ENCODE measurements at places on chromosomes 5 and 9.

GRCh38 chr5:81786991-81787390, 36.1 kb upstream of the SSBP2 start:
- DNase-seq = no peak

GRCh38 chr9:11559001-11559776, 946.4 kb upstream of the PTPRD start:
- no peak for DNase-seq

DNA sequence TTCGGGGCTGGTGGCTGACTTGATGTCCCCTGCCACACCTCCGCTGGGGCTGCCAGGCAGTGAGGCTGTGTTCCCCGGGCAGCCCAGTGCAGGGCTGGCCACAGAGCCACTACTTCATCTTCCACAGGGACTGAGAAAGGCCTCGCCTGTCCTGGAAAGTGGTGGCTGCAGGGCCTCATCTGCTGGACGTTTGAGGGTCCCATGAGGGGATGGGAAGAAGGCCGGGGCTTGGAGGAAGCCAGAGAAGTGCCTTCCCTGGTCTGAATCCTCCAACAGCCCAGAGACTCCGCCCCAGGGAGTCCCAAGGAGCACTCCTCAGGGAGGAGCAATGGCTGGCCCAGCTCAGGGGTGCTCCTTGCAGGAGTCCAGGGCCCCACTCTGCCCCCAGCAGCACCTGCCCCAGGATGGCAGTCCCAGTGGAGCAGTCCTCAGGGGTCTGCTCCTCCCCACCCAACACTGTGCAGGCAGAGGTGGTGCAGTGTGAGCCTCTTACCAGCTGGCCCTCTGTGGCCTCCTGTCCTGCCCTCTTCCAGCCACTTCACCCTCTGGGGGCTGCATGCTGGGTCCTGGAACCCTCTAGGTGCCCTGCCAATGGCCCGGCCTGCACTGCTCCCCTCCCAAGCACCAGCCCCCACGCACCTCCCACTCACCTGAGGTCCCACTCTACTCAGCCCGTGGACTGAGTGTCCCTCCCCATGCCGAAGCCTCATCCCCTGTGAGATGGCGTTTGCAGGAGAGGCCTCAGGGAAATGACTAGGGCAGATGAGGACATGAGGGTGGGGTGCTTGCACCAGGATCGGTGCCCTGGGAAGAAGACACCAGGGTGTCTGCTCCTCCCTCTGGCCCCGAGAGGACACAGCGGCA, 47.3 kb upstream of the COL5A1 start:
- no peak for DNase-seq

DNA sequence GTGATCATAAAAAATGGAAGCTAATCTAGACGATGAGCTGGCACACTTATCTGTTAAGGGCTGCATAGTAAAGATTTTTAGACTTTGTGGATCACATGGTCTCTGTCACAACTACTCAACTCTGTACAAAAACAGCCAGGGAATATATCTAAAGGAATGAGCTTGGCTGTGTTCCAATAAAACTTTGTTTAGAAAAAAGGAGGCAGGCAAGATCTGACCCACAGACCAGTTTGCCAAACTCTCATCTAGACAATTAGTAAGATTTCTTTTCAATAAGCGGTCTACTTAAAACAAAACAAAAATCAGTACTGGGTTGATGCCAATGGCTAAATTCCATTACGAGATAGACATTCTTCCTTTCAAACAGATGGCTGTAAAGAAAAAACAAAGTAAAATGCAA, 53.0 kb upstream of the RETREG1 start:
- DNase-seq = no peak

DNA sequence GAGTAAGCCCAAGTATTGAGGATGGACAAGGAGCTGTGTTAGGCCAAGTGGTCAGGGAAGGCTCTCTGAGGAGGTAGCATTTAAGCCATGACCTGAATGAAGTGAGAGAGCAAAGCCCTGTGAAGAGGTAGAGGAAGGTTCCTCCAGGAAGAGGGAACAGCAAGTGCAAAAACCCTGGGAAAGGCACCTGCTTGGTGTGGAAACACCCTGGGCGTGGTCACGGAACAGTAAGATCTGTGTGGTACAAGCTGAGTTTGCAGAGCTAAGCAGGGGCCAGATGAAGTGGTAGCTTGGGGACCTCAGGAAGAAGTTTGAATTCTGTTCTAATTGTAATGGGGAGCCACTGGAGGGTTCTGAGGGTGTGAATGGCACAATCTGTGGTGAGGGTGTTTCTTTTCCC, 310.2 kb downstream of the ARHGAP26 start:
- DNase-seq = no peak

DNA sequence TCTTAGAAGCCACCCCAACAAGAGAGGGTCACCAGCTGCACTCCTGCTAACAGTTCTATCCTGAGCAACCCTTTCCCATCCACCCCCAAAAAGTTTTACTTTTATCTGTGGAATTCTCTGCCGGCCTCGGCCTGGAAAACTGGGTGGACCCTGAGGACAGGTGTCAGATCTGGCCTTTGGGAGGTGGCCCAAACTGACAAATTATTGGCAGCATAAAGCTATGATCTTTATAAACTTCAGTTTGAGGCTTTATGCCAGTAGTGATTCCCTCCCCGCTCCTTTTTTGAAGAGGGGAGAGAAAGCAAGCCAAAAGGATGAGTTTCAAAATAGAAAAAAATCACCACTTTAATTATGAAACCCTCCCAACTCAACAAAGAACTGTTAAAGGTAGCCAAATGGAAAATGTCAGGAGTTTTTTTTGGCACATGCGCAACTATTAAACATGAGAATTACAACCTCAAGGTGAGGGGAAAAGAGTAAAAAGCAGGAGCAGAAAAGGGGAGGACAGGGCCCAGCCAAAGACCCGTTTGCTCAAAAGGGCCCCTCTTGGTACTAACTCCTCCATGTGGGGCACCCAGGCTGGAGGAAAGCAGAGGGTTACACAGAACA, 49.4 kb downstream of the FBXW11 start:
- no peak for DNase-seq

DNA sequence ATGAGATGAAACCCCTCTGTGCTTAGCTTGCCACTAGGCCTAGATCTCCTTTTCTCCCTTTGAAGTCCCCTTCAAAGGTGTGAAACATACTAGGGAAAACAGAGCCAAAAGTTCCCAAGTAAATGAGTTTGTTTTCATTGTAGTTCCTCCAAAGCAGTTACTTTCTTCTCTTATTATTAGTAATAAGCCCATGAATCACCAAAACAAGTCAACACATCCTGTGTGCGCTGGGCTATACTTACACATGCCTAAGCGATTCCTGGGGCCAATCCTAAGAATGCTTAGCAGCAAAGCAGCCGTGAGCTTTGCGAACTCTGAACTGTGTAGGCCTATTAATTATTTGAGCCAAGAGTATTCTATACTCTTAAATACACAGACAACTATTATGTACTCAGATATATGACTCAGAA, 7.6 kb downstream of the ENC1 start:
- no peak for DNase-seq

DNA sequence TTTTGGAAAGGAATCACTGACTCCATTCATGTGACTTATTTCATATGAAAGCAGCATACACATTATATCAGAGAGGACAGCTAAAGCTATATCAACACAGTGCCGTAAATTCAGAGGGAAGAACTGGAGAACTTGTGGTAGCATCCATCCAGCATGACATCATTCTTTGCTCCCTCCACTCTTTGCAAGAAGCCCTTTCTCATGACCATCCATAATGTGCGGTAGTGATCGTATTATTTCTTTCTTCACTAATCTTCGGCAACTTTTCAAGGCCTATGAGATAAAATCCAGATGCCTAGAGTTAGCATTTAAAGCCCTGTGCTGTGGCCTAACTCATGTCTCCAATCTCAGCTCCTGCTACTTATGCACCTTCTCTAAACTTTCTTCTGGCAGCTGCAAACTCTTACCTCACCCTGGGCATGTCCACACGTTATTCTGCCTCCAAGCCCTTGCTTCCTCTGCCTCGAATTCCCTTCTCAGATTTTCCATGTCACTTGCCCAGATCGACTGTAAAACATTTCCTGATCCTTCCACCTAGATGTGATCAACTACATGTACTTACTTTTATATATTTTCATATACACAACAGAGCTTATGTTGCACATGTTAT, 307.3 kb upstream of the SGCD start:
- DNase-seq = no peak

DNA sequence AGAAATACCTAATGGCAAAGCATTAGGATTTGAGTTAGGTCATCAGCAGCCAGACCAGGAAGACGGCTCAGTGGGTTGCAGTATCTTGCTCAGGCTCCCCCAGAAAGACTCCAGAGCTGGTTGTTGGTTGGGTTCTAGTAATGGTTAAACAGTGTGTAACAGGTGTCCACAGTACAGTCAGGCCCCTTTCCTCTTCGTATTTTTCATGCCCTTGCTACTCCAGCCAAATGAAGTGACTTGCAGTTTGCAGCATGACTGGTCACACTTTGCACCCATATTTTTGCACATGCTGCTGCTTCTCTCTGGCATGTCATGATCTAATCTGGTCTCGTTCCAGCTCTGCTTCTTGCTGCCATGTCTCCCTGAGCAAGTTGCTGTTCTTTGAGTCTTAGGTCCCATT, 60.6 kb upstream of the TRPC7 start:
- DNase-seq = no peak

- peak; percentile 60 for DNase-seq
These were observed 45.9 kb downstream of the PRRT1B start for GRCh38 chr9:131590907-131591844.

DNA sequence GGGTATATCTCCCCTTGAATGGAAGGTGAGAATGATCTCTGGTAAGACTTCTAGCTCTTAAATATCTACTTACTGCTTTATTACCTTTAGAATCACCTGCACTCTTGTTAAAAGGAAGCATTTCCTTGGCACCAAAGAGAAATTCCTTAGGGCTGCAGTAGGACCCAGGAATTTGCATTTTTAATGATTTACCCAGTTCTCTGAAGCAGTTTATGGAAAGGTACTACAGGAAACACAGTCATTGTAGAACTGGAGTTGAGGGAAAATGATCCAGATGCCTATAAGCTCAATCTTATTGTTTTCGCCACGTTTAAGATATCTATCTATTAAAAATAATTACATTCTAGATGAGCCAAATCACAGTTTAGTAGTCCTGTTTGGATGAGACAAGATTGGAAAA, 9.5 kb upstream of the C9 start:
- DNase-seq = no peak

DNA sequence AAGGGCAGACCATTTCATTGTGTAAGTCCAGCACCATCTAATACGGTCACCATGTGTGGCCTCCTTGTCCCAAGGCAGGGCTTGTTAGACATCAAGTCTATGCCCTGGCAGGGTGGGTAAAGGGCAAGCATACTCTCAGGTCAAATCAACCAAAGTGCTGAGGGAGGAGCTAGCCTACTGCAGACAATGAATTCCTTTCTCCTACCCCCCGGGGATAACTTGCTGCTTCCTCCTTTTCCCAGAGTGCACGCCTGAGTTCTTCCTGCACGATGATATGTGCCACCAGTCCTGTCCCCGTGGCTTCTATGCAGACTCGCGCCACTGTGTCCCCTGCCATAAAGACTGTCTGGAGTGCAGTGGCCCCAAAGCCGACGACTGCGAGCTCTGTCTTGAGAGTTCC, 71.4 kb downstream of the RFK start:
- DNase-seq = no peak

GRCh38 chr9:114834386-114834785, 28.5 kb upstream of the TNFSF15 start:
- DNase-seq = no peak

DNA sequence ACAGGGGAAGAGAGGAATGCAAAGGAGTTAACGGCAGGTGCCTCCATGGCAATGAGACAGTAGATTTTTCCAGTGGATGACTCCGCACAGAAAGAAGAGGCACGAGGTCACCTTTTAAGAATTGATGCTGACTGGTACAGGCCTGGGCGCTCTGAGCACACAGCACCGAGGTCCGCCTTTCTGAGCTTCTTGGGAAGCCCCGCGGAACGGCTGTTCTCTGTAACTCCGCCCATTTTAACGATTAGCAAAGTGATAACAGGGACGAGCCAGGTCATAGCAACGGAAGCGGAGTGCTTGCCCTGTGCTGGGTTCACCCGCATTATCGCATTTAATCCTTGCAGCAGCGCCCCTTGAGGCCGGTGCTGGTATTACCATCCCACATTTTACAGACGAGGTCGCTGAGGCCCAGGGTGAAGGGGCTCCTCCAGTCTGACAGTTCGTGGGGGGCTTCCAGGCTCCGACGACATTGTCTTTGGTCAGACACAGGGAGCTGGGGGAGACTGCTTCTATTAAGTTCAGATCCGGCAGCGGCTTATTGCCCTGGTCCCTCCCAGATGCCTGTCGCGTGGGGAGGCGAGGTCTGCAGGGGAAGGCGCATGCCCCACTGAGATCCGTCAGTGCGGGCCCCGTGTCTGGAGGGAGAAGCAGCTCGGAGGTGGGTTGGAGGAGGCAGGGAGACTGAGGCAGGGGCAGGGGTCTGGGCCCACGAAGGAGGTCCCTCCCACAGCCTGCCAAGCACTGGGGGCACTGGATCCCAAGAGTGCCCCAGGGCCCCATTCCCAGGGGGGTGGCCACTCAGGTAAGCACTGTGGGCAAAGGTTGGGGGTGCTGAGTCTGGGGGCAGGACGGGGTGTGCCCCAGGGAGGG, 22.3 kb upstream of the HMCN2 start:
- DNase-seq = peak; percentile 86

GRCh38 chr9:36116593-36116992, 19.9 kb upstream of the GLIPR2 start:
- no peak for DNase-seq

GRCh38 chr5:67887748-67888161, 327.8 kb upstream of the PIK3R1 start:
- DNase-seq = no peak

- DNase-seq = no peak
These were observed 563.9 kb upstream of the CLINT1 start for GRCh38 chr5:158422653-158423515.

DNA sequence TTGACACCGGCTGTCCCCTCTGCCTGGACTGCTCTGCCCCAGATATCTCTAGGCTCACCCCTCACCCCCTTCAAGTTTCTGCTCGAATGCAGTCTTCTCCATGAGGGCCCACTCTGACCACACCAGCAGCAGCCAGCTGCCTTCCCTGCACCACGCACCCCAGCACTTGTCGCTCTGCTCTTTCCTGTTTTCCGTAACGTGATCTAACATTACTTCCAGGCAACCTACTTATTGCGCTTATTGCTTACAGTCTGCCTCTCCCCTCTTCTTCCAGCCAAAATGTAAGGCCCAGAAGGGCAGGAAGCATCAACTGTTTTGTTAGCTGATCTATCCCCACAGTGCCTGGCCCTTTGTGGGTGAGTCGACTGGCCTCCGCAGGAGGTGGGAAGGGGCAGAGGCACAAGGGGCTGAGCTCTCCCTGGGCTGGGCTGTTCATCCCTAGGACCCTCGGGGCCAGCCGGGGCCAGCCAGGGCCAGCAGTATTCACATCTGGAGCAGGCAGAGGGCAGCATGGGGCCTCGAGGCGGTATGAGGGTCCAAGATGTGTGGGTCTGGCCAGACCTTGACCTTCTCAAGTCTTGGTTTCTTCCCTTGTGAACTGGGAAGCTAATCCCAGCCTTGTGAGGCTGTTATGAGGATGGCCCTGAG, 11.6 kb upstream of the DBN1 start:
- no peak for DNase-seq

GRCh38 chr9:92146610-92147009, 31.4 kb upstream of the SPTLC1 start:
- DNase-seq = peak; percentile 65

Data from NCI-H1417 (cell line).